Iris pigment epithelial cell (primary cell): ENCODE measurements at places on chromosomes 3 and 15.

DNA sequence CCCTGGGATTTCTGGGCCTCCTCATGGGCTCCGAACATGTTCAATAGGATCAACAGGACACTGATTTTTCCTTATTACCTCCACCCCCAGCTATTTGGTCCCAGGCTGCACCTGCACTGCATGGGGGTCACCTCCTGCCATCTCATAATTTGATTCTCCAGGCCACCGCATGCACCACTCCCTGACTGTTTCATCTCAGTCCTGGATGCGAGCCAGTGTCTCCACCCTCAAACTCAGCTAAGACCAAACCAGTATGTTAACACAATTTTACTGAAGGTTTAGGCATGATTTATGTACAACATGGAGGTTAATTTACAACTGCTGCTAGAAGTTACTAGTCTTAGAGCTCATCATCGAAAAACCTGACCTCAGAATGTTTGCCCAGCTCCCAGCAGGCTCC is 249.5 kb downstream of the UACA start:
- no peak for DNase-seq

DNA sequence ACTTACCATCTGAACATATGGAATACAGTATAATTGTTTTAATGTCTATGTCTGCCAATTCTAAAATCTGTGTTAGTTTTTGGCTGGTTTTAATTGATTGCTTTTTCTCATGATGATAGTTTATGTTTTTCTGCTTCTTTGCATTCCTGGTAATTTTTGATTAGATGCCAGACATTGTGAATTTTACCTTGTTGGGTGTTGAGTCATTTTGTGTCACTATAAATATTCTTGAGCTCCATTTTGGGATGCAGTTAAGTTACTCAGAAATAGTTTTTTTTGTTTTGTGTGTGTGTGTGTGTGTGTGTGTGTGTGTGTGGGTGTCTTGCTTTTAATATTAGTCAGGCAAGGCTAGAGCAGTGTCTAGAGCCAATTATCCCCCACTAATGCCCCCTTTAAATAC is 818.8 kb upstream of the NR2F2 start:
- peak; percentile 30 for DNase-seq

DNA sequence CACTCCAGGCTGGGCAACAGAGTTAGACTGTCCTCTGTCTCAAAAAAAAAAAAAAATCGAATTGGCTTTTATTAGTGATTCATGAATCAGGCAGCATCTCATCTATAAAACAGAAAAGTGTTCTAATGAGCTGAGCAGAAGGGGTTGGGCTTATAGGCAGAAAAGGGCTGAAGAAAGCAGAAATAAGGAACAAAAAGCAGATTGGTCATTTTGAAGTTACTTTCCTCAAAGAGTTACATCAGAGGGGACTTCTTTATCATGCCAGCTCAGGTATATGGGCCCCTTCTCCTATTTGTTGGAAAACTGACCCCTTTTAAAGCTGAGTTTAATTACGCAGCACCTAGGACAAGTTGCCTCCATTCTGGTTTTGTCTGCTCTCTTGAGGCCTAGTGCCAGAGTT is 722 bp upstream of the POGLUT1 start:
- DNase-seq, result no peak

- DNase-seq, result peak; percentile 73
These were observed 101.0 kb downstream of the OSBPL10 start for GRCh38 chr3:31880020-31880419.

- peak; percentile 80 for DNase-seq
These were observed 615 bp downstream of the VPS18 start for GRCh38 chr15:40894681-40895448.

DNA sequence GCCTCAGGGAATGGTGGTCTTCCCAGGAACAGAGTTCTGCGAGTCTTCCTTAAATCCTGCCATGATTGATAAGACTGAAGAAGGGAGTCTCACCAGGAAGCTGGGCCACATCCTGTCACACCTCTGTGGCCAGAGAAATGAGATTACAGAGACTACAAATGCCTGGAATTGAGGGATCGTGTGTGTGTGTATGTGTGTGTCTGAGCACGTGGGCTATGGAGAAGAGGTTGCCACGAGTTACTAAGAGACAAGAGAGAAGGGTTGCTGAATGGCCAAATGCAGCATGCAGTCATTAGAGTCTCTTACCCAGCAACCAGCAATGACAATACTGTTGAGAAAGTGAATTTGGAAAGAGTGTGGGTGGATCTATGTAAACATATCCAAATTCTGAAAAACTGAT is 443.1 kb downstream of the MFSD1 start:
- no peak for DNase-seq

DNA sequence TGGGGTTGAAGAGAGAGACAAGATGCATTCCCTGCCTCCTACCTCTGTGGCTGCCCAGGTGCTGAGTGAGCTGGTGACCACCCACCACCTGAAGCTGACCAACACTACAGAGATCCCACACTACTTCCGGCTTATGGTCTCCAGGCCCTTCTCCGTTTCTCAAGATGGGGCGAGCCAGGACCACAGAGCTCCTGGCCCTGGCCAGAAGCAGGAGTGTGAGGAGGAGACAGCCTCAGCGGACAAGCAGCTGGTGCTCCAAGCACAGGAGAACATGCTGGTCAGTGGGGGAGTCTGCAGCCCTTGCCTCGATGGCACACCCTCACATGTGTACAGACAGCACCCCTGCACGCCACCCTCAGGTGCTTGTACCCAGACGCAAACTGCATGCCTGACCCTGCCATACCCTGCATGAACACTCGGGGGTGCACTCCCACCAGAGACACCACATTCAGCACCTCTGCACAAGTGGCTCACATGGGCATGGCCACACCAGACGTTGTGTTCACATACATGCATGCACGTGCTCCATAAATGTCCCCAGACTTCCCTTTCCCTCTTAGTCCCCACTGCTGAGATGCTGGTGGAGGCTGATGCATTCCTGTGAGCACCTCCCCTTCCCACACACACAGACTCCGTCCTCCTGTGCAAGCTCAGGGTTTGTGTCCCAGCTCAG is 19.0 kb downstream of the ACAA1 start:
- DNase-seq, result peak; percentile 66

DNA sequence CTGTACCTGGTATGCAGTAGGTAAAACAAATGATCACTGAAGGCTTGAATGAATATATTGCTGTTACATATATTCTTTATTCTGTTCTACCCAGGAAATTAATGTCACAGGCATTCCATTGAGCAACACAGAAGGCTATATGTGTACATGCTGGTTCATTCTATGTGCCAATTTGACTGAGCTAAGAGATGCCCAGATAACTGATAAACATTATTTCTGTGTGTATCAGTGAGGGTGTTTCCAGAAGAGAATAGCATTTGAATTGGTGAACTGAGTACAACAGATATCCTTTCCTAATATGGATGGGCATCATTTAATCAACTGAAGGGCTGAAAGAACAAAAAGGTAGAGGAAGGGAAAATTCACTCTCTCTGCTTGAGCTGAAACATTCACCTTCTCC is 886.8 kb downstream of the FHIT start:
- DNase-seq, result no peak

- DNase-seq, result no peak
These were observed 595.0 kb downstream of the PYDC2 start for GRCh38 chr3:192055946-192056345.

GRCh38 chr3:106371971-106372805 is 503.4 kb upstream of the CBLB start:
- DNase-seq, result peak; percentile 29

DNA sequence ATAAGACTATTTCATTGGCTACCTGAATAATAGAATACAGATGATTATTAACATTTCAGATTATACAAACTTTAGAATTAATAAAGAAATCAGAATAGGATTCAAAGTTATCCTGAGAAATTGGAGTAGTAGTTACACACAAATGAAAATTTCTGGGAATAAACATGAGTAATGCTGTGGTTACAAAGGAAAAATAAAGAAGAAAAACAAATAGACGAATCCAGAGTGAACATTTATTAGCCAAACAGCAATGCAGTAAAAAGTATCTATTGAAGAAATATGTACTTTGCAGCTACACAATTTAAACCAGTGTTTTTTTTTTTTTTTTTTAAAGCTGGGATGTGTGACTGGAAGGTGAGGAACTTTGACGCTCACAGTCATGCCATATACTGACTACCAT is 1159.2 kb downstream of the TUSC7 start:
- DNase-seq, result no peak

DNA sequence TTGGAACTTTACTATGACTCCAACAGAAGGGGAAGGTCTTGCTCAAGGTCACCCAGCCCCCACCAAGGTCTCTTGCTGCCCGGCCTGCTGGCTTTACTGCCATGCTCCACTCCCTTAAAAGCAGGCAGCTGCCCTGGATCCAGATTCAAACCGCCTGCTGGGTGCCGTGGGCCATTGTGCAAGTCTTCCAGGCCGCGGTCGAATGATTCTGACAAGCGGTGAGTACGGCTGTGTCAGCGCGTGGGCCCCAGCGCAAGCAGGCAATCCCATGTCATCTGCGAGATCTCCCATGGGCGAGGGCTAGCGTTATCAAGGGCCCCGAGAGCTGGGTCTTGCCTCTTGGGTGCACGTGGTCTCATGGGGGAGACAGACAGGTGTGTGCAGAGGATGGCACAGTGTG is 37.6 kb downstream of the CORO2B start:
- no peak for DNase-seq

DNA sequence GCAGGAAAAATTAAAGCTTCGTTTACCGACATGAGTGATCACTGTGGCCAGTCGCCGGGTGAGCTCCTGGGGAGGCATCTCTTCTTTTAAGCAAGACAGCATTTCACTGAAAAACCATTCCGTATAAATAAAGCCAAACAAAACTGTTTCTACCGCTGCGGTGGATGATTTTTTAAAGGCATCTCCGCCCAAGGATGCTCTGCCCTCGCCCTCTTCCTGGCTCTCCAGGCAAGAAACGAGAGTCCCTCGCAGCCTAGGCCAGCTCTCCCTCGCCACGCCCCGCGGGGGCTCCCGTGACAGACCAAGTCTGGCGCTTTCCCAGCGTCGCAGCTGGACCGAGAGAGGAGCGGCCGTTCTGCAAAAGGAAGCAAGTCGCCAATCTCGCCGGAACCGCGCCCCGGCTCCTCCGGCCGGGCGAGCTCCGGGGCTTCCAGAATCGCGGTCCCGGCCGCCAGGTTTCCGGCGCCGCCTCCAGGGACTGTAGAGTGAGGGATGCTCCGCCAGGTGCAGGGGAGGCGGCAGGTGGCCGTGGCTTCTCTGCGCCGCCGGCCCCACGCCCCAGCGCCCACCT is 458 bp downstream of the MCF2L2 start:
- DNase-seq, result peak; percentile 24

- no peak for DNase-seq
These were observed 55.9 kb downstream of the VGLL4 start for GRCh38 chr3:11587766-11588165.

DNA sequence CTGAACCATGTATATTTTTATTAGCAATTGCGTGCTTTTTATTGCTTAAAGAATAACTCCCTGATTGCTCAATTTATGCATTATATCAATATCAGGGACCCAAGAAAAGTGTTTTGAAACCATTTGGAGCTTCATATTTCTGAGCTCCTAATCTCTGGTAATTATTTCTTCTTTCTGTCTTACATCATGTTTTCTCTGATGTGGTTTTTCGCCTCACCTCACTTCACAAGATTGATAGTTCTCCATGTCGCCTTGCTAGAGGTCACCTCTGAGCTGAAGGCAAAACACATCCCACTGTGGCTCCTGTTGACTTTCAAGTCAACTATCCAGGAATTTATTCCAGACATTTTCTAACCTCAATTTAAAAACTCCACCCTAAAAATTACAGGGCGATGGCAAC is 837.4 kb downstream of the CADM2 start:
- no peak for DNase-seq

GRCh38 chr3:128573160-128573559 is 77.5 kb downstream of the RPN1 start:
- DNase-seq, result no peak

DNA sequence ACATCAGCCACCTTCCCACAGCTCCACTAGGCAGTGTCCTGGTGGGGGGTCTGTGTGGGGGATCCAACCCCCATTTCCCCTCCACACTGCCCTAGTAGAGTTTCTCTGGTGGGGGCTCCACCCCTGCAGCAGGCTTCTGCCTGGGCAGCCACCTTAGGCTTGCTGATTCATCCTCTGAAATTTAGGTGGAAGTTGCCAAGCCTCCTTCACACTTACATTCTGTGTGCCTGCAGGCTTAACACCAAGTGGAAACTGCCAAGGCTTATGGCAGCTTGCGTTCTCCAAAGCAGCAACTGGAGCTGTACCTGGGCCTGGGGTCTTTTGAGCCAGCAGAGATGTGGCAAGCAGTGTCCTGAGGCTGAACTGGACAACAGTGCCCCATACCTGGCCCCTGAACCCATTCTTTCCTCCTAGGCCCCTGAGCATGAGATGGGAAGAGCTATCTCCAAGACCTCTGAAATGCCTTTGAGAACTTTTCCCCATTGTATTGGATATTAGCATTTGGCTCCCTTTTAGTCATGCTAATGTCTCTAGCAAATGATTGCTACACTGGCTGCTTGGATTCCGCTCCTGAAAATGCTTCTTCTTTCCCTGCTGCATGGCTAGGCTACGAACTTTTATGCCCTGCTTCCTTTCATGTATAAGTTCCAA is 32.5 kb downstream of the CPN2 start:
- no peak for DNase-seq

- DNase-seq, result no peak
These were observed 467.7 kb downstream of the GABRG3 start for GRCh38 chr15:27438403-27439375.

DNA sequence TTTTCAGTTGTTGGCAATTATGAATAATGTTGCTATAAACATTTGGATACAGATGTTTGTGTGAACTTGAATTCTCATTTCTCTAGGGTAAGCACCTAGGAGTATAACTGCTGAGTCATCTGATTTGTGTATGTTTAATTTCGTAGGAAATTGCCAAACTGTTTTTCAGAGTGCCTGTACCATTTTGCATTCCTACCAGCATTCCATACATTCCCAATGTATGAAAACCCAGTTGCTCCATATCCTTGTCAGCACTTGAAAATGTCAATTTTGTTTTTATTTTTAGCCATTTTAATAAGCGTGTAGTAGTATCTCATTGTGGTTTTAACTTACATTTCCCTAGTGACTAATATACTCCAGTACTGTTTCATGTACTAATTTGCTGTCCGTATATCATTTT is 98.5 kb upstream of the TSC22D2 start:
- DNase-seq, result peak; percentile 89

GRCh38 chr15:78388865-78389264 is 48.7 kb downstream of the CRABP1 start:
- no peak for DNase-seq

GRCh38 chr3:197504641-197505121 is 51.1 kb downstream of the BDH1 start:
- DNase-seq, result no peak

DNA sequence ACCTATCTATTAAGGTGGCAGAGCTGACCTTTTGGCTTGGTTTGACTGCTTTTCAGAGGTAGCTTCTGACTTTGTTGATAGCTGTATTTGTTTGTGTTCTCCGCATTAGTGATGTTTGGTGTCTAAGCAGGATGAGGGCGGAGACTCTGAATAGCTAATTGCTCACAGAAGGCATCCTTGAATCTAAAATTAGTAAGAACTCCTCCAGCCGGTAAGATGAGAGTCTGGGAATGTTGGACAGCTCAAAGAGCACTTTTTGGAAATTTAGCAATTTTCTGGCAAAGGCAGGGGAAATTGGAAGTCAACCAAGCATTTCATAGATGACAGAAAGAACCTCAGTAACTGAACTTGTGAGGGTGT is 174.1 kb downstream of the KLHL25 start:
- DNase-seq, result peak; percentile 45

- DNase-seq, result no peak
These were observed 105.6 kb upstream of the HES1 start for GRCh38 chr3:194030372-194030771.
